ENCODE measurements at places on chromosomes 3 and 15. TPM values are rescaled to one million over a fixed set of nuclear protein-coding genes. Genes with fewer than 3 reads are reported as not detected.
A peak's percentile ranks its signal among the peaks of the same experiment; 100 is the strongest.

DNA sequence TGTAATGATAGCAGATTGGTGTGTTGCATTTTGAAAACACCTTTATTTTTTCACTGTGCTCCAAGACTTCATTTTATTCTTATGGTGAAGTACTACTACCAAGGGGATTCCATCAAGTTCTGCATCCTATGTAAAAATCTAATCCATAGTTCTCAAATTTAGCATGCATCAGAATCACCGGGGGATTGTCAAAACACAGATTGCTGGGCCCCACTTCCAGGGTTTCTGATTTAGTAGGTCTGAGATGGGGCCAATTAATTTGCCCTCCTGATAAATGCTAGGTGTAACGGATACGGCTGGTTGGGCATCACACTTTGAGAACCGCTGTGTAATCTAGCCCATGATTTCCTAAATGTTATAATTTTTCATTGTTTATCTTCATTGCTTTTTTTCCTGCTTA lies 692 bp downstream of the ZWILCH start:
- no peak for DNase-seq

Gene KNL1
- total RNA-seq = 33.6 TPM

Gene IGSF10
- total RNA-seq = 0.31 TPM

- no peak for DNase-seq
Observed at GRCh38 chr3:106392915-106393314, 524.1 kb upstream of the CBLB start.

DNA sequence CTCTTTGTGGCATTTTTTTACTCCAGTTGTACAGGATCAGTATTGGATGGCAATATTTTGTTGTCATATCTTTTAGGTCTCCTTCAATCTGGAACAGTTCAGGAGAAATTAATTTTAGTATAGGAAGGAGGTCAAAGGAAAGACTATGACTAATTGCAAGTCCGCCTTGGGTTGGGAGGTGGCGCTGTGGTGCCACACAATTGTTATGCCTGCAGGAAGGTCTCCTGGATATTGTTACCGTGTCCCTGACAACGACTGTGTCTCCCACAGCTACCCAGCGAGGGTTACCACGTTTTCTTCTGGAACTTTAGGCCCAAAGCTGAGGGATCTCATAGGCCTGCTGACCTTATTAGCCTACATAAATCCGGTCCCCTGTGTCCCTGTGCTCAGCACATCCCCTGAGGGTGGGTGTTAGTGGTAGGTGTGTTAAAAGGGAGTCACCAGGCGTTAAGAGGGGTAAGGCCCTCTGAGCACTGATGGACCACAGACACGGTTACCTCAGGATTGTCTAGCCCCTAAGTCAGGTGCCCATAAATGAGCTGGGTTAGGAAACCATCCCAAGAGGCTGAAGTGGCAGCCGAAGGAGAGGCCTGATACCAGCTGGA lies 31.5 kb downstream of the KCNAB1 start:
- DNase-seq = peak; percentile 68

- DNase-seq = no peak
Observed at GRCh38 chr15:68440136-68440535, 8.2 kb upstream of the ITGA11 start.

Gene GOLGA6L9
- 2.1 TPM for total RNA-seq

Gene GRM7
- not detected for total RNA-seq

DNA sequence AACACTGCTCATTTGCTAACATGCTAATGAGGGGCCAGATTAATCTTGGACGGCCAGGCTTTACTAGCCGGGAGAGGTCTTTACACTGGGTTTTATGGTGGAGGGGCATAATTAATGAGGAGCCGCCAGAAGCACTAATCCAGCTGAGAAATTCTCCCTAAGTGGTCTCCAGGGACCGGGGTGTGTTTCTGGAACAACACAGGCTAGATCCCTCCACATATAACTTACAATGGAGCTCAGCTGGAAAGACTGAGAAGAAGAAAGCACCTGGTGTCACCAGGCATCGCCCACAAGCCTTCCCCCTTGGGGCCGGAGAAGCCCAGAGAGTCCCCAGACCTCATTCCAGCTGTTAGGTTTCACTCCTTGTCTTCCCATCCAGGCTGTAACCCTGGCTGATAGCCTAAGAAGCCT lies 127.5 kb downstream of the MEGF11 start:
- DNase-seq = no peak

Gene PP2D1
- total RNA-seq = not detected

Gene PAK6
- total RNA-seq = 0.17 TPM

DNA sequence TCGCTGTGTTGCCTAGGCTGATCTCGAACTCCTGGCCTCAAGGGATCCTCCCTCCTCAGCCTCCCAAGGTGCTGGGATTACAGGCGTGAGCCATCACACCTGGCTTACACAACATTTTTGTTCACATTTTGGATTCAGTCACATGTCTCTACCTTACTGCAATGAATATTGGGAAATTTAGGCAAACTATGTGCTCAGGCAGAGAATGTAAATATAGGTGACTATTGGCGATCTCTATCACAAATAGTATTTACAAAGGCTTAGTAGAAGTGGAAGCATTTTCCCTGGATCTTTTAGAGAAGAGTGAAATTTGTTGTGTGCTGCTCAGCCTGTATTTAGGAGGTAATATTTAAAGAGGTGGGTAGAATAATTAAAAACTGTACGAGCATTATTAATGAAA lies 20.7 kb downstream of the SCAANT1 start:
- no peak for DNase-seq

Gene PODXL2
- 29.6 TPM for total RNA-seq

- no peak for DNase-seq
Observed at GRCh38 chr3:196311-197148, at the start of gene CHL1. CHL1 (plus strand) TSS chr3:196763; CDS start chr3:319777, 123,014 bp downstream.

DNA sequence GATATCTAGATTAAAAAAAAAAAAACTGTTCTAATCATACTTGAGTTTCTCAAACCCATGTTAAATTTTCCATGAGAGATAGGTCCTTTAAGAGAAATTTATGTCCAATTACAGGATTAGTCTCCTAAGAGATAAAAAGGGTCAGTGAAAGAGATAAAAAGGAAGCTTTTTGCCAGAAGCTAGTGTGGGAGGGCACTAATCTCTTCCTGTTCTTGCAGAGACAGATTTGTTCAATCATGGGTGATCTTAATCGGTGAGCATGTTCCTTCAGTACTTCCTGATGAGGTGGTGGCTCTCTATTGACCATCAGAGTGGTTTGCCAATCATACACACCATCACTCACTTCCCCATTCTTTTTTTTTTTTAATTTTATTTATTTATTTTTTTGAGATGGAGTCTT lies 16.9 kb upstream of the LPP start:
- no peak for DNase-seq

GRCh38 chr3:133888726-133889340 lies 6.8 kb downstream of the RAB6B start:
- no peak for DNase-seq

GRCh38 chr15:75671730-75672602 lies 24.3 kb downstream of the SNX33 start:
- DNase-seq = no peak

Gene SLCO2A1
- total RNA-seq = 0.24 TPM

Gene LRTM1
- not detected for total RNA-seq

DNA sequence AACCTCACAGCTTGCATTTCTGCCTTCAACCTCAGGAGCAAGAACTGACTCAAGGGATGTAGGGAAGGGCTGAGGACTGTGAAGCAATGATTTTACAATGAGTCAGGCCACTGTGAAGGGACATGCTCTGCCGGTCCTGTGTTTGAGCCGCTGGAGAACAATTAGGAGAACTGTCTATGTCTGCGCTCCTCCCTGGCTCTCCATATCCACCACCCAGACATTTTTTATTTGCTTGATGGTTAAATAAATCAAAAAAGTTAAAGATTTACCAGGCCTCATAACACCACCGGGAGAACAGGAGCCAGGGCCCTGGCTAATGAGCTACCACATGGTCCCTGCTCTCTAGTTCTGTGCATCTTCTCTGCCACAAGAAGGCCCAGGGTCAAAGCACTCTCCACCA lies 29.6 kb downstream of the SEC61A1 start:
- DNase-seq = no peak

DNA sequence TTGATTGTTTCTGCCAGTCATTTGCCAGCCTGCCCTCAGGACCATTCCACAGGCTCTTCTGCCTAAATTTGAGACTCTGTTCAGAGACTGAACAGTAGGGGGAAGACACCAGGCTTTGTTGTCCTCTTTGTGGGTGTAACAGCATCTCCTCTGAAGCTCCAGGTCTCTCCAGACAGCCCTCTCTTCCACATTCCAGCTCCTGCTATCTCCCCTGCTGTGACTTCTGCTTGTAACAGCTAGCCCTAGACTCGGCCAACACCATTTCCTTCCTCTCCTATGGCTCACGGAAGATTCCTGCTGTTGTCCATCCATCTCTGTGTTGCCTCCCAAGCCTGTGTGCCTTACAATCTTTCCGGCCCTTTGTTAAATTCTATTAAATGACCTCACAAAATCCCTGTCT lies 40.2 kb downstream of the SUCLG2 start:
- DNase-seq = no peak

Gene ATP13A5
- not detected for total RNA-seq

DNA sequence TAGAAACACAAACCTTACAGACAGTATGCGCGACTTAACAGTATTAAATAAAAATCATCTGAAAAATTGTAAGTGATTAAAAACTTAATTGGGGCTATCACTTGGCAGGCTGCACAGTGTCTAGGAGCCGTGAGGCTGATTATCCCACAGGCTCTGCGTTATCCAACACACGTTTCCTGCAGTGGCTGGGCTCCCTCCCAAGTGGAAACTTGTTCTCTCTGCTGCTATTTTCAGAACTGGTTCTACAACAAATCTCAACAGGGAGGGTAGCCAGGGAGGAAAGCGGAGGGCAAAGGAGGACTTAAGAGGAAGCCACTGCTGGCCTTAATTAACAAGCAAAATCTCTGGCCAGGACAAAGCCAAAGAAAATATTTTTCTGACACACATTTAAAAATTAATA lies 555.2 kb downstream of the MAGI1 start:
- DNase-seq = no peak

GRCh38 chr3:177131927-177132636 lies 65.2 kb downstream of the TBL1XR1 start:
- no peak for DNase-seq

DNA sequence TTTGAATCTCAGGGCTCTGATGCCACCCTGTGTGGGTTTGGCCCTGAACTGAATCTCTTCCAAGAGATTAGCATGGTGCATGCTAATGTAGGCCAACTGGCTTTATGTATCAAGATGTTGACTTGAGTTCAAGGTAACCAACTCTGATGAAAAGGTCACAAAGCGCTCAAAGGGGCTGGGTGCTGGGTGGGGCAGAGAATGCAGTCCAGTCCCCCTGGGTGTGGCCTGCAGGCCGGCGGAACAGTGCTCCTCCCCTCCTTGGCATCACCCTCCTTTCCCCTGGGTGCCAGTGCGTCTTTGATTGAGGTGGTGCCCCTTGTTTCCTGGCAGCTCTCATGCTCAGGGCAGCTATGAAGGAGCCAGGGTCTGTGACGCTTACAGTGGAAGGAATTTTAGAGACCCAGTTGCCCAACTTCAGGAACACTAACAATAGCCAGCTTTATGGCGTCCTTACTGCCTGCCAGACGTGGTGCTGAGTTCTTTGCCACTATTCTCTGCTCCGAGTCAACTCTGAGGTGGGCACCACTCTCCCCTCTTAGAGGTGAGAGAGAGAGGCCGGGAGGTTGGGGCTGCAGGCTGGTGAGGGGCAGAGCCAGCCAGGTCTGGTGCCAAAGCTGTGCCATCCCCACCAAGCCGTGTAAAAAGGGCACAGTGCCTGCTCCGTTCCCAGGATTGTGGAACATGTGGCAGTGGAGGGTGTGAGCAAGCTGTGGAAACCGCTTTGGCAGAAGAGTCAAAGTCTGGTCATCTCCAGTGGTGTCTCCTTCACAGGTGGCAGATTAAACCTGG lies 9.8 kb downstream of the SYNM start:
- no peak for DNase-seq

- no peak for DNase-seq
Observed at GRCh38 chr3:144638009-144638408, 666.4 kb downstream of the DIPK2A start.

- no peak for DNase-seq
Observed at GRCh38 chr3:114484919-114485318, 191.1 kb downstream of the TIGIT start.

DNA sequence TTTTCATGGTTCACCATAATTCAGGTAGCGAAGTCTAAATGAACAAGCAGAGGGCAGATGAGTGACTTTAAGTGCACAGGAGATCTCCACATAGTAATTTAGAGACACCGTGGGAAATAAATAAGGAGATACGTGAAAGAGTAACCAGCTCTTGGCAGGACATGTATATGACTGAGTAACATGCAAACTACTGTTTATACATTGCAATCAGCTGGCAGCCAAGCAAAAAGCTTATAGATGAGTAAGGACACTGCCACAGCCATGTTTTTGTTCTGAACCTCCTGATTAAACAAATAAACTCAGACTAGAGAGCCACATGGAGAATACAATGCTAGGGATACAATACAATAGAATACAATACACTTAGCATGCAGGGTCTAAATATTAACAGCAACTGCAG lies 252.4 kb downstream of the FHIT start:
- no peak for DNase-seq

DNA sequence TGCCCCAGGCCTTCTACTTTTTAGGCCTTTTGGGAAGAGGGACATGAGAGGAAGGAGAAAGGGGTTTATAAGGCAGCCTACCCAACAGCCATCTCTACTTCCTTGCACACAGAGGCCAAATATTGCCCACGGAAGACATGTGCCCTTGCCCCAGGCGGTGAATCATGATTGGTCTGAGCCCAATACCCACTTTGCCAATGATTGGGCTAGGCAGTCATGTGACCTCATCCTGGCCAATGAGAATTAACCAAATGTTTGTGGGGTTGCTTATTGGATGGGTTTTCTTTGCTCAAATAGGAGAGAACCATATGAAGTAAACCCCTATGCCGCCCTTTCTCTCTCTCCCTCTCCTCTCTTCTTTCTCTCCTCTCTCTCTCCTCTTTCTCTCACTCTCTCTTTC lies 42.2 kb upstream of the ATP1B3 start:
- no peak for DNase-seq

GRCh38 chr15:92938387-92938786 lies 38.3 kb downstream of the CHD2 start:
- DNase-seq = no peak

Gene HTR3E
- total RNA-seq = not detected

DNA sequence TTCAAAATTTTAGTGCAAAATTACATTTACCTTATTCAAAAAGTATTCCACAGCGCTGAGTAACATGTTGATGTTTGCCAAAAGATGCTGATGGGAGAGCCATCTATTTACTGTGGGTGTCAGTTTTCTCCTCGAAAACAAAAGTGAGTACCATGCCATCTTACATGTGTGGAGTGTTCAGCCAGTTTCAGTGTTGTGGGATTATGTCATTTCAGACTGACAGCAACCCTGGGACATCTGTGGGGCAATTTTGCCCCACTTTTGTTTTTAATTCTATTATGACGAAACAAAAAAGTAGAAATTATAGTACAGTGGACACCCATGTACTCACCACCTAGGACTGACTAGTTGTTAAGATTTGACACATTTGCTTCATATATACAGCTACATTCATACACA lies 19.6 kb downstream of the SLCO3A1 start:
- DNase-seq = no peak

- no peak for DNase-seq
Observed at GRCh38 chr3:117734496-117734895, 1024.9 kb downstream of the TUSC7 start.

GRCh38 chr15:47726399-47726823 lies 9.1 kb downstream of the SEMA6D start:
- DNase-seq = no peak

Gene XIRP1
- not detected for total RNA-seq

Measured in A172 (cell line).